ENCODE measurements at places on chromosomes 6 and 20. TPM values are rescaled to one million over a fixed set of nuclear protein-coding genes. Genes with fewer than 3 reads are reported as not detected.

GRCh38 chr6:79143320-79143898 lies 65.4 kb upstream of the PHIP start:
- no peak for DNase-seq

- no peak for DNase-seq
These were observed at the start of gene TRAPPC3L for GRCh38 chr6:116545651-116546050. Gene TRAPPC3L, minus strand, starts transcription at chr6:116545684. Its CDS starts 170 bp downstream, at chr6:116545514.

GRCh38 chr20:51513545-51513944 lies 29.0 kb downstream of the NFATC2 start:
- DNase-seq, result no peak

- DNase-seq, result no peak
These were observed 278.4 kb upstream of the STXBP5 start for GRCh38 chr6:146925846-146926245.

DNA sequence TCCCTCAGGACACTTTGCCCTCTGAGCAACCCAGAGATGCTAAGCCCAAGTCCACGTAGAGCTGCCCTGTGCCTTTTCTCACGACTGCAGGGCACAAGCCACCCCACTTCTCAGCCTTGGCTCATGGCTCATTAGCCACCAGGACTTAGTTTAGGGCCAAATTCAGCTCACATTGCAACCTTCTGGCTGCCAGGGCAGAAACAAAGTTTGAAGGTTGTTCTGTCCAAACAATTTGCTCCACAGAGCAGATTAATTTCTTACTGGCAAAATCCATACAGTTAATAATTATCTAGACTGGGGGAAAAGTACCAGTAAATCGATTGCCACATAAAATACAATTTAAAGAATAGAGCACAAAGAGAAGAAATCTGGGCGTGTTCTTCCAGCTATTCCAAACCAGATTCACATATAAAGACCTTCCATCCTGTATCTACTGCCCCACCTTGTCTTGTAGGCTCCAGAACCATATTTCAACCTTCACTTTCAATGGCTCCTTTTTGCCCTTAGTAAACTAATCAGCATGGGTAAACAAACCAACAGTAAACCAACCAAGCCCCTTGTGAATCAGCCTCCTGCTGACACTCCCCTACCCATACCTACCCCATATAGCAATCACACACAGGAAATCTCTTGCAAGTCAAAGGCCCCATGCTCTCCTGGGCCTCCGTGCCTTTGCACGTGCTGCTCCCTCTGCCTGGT lies 101.9 kb downstream of the QRSL1 start:
- DNase-seq, result no peak

The C6orf163 gene
- not detected for total RNA-seq

The MAFB gene
- total RNA-seq, result 26.5 TPM

The SRF gene
- total RNA-seq, result 109 TPM

Data from uterus (tissue), 4 donors.